AG08396 (cell line): ENCODE measurements at places on chromosomes 1 and 21.
A peak's percentile ranks its signal among the peaks of the same experiment; 100 is the strongest.

GRCh38 chr1:28027660-28028059, 60.8 kb downstream of the EYA3 start:
- DNase-seq = no peak

DNA sequence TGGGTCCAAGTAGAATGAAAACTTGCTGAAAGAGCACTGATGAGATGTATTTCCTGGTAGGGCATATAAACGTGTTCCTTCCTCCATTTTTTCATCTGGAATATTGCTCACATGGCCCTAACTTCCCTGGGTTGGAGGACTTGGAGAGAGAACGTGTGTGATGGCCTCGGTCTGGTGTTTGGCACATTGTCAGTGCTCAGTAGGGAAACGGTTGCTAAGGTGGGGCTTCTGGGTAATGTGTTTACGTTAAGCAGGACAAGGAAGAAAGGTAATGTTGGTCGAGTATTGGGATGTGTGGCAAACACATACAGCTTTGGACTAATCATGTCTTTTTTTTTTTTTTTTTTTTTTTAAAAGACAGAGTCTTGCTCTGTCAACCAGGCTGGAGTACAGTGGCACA, 6.2 kb downstream of the TTF2 start:
- no peak for DNase-seq

GRCh38 chr1:6124746-6125365, 55.3 kb downstream of the CHD5 start:
- no peak for DNase-seq

DNA sequence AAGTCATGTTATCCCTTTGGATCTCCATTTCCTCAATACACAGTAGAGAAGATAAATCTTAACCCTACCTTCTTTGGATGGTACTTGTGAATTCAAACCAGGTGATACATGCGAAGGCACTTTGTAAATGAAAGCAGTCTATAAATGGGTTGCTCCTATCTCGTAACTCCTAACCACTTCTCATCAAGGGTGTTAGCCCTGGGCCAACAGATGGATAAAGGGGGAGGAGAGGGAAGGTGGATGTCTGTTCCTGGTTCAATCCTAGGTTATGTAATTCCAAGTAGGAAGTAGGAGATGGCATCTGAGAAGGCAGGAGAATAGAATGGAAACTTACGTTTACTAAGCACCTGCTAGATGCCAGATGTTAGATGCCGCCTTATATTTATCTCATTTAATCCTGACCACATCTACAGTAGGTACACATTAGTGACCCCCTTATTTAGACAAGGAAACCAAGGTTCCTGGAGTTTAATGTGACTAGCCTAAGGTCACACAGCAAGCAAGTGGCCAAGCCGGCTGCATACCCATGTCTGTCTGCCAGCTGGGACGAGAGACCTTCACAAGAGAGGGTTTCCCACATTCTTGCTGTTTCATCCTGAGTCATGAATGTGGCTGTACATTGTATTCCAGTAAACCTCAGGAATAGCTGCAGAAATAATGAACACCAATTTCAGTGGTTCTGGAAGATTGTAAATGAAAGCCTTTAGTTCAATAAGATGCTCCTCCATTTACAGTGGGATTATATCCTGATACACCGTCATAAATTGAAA, 47.7 kb downstream of the ELAVL4 start:
- DNase-seq = no peak

- DNase-seq = peak; percentile 68
Measured at GRCh38 chr1:9350013-9350908, 57.6 kb downstream of the SPSB1 start.

- no peak for DNase-seq
Measured at GRCh38 chr1:179047636-179047997, 21.9 kb downstream of the FAM20B start.

DNA sequence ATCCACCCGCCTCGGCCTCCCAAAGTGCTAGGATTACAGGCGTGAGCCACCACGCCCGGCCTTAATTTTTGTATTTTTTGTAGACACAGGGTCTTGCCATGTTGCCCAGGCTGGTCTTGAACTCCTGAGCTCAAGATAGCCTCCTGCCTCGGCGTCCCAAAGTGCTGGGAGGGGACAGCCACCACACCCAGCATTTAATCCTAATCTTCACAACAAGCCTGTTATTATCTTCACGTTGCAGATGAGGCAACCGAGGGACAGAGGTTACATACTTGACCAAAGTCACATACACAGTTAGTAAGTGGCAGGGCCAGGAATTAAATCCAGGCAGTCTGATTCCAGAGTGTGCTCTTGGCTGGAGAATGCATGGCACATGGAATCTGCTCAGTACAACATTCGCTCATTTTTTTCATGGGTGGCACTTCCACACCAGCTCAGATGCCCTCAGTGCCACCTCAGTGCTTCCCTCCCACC, 4.8 kb upstream of the GPR37L1 start:
- no peak for DNase-seq

DNA sequence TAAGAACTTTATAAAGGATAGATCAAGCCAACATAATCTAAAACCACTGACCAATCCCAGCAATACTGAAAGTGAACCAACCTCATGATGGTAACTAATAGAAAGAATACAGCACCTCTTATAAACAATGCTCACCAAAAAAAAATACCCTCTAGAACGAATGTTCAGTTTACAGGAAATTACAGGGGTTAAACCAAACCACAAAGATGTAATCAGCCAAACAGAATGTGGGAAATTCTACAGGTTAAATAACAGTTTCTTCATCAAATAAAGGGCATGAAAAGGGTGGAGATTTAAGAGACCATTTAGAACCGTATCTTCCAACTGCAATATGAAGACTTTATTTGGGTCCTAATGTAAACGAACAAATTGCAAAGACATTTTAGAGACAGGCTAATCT, 30.4 kb downstream of the ARID4B start:
- DNase-seq = no peak

- no peak for DNase-seq
Measured at GRCh38 chr1:11778336-11778735, 16.3 kb downstream of the C1orf167 start.

GRCh38 chr1:118291661-118292060, 106.6 kb upstream of the SPAG17 start:
- DNase-seq = no peak
